ENCODE measurements at places on chromosomes 6 and 20. TPM values are rescaled to one million over a fixed set of nuclear protein-coding genes. Genes with fewer than 3 reads are reported as not detected.

NKAPL gene
- not detected for total RNA-seq

BMP6 gene
- 0.44 TPM for total RNA-seq

PPP1R3D gene
- 7.9 TPM for total RNA-seq

CLPSL2 gene
- not detected for total RNA-seq

GRCh38 chr6:130944486-130944885, 117.3 kb downstream of the SMLR1 start:
- DNase-seq, result peak; percentile 13

DNA sequence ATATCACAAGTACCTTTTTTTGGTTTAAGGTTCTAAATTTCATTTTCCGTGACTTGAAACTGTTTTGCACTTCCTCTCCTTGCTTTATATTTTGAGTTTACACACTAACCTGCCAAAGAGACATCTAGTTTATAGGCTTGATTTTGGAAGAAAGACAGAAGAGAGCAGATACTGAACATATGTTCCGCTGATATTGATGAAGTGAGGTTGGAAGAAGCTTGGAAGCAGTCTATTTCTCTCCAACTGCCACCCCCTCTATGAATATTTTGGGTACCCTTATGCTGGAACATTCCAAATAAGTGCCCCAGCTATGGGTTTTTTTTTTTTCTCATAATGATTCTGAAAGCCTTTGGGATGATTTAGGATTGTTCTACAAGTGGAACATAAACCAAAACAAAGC, 150.6 kb downstream of the LAMA2 start:
- no peak for DNase-seq

GRCh38 chr6:82681119-82681714, 317.6 kb downstream of the TPBG start:
- DNase-seq, result no peak

Data from neural crest cell (in vitro differentiated cells).